CD14-positive monocyte (primary cell): ENCODE measurements at places on chromosomes 2 and 18. TPM values are rescaled to one million over a fixed set of nuclear protein-coding genes. Genes with fewer than 3 reads are reported as not detected.

DNA sequence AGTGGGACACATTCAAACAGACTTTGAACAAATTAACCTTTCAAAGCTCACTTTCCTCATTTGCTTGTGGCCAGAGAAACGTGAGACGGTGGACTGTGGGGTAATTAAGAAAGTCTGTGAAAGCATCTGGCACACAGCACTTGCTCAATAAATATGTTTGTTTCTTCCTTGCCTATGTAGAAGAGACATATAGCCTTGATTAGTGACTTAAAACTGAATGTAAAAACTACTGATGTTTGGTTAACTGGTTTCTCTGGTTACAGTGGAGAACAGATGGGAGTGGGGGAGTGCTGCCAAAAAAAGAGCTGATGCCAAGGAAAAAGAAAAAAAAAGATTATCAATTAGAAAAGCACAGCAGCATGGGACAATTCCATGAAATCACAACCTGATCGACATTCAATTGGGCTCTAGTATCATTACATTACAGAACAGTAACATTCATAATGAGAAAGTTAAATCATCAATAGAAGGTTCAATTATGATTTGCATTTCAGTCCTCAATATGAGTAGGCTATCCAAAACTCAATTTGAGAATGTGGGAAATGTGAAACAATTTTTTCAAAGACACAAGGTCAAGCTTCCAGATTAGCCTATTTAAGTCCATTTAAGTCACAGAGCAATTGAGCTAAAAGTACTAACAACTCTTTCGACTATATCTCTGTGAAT, 14.7 kb downstream of the CUL3 start:
- H3K27me3 ChIP-seq = no peaks in the 10 kb centered on the region
- no peak overlapping the region for H3K4me3 ChIP-seq
- peaks cover 10% of the 10 kb centered on the region for H3K36me3 ChIP-seq
- H3K27ac ChIP-seq = no peak overlapping the region

GRCh38 chr2:158994920-158995676, 26.7 kb downstream of the TANC1 start:
- no peaks in the 10 kb centered on the region for H3K27me3 ChIP-seq
- DNase-seq = no peak
- H3K27ac ChIP-seq = no peak overlapping the region
- peaks cover 9% of the 10 kb centered on the region for H3K4me1 ChIP-seq

- no peaks in the 10 kb centered on the region for H3K27me3 ChIP-seq
- peaks cover 52% of the 10 kb centered on the region for H3K4me1 ChIP-seq
- peaks cover 66% of the 10 kb centered on the region for H3K36me3 ChIP-seq
- no peak overlapping the region for H3K27ac ChIP-seq
These were observed 3.3 kb upstream of the ABCB6 start for GRCh38 chr2:219221957-219222518.

DNA sequence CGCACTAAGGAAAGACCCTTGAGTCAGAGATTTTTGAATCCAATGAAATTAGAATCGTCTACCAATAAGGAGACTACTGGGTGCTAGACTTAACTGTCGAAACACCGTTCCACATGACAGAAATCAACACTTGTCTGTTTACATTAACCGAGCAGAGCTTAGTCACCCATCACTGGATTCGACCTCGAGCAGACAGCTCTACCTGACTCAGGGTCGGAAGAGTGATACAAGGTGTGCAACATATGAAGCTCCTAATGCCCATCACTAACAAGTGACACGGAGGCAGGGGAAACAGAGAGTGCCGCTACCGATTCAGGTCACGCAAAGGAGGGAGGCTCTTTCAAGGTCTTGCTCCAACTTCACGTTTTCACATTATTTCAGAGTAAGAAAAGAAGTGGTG, 54.2 kb upstream of the FZD5 start:
- H3K27me3 ChIP-seq = no peaks in the 10 kb centered on the region
- no peak for DNase-seq
- H3K4me3 ChIP-seq = no peak overlapping the region
- H3K4me1 ChIP-seq = no peaks in the 10 kb centered on the region

- no peak overlapping the region for H3K4me3 ChIP-seq
- H3K27me3 ChIP-seq = no peaks in the 10 kb centered on the region
- no peak for DNase-seq
- no peak overlapping the region for H3K27ac ChIP-seq
- no peaks in the 10 kb centered on the region for H3K36me3 ChIP-seq
These were observed 10.7 kb upstream of the CHMP1B start for GRCh38 chr18:11840493-11840892.

- no peak overlapping the region for H3K4me3 ChIP-seq
- no peak overlapping the region for H3K27ac ChIP-seq
- H3K27me3 ChIP-seq = no peaks in the 10 kb centered on the region
- H3K4me1 ChIP-seq = no peaks in the 10 kb centered on the region
These were observed 80.1 kb downstream of the XDH start for GRCh38 chr2:31334311-31335026.

GRCh38 chr2:208000701-208001395, 24.5 kb downstream of the PLEKHM3 start:
- DNase-seq = no peak
- H3K36me3 ChIP-seq = peaks cover 27% of the 10 kb centered on the region
- H3K4me1 ChIP-seq = peaks cover 9% of the 10 kb centered on the region
- no peak overlapping the region for H3K4me3 ChIP-seq
- no peak overlapping the region for H3K27ac ChIP-seq

DNA sequence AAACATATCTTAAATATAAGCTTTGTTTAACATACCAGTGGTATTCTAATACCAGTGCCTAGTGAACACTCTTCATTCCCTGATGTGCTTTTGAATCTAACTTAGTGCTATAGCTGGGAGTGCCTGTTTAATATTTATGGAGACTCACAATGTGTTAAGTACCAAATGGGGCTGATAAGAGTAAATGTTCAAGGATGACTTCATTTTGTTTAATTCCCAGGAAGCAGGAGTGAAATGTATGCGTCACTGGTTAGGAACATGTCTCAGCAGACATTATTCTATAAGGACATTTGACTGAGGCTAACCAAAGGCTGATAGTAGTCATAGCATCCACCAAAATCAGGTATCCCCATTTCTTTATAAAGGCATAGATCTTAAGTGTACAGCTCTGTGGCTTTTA, 31.7 kb upstream of the LINC00305 start:
- no peak overlapping the region for H3K27ac ChIP-seq
- no peak for DNase-seq
- H3K4me1 ChIP-seq = no peaks in the 10 kb centered on the region

GRCh38 chr2:29744976-29745375, 176.4 kb downstream of the ALK start:
- H3K27ac ChIP-seq = no peak overlapping the region
- DNase-seq = no peak
- H3K4me1 ChIP-seq = no peaks in the 10 kb centered on the region
- no peak overlapping the region for H3K4me3 ChIP-seq
- H3K27me3 ChIP-seq = no peaks in the 10 kb centered on the region

DNA sequence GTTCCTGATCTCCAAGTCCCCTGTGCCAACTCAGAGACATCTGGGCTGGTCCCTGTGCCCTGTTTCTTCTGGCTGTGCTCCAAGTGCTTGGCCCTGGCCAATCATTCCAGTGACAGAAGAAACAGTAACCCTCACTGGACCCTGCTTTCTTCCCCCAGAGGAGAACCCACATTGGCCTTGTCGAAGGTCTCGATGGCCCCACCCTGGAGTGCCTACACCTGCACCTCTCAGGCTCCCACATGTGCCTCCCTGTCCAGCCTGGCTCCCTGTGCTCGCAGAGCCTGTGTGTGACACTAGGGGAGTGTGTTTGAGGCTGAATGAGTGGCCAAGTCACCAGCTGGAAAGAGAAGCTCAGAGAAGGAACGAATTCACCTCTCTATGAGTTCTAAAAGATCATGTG, 5.9 kb upstream of the MAL start:
- no peaks in the 10 kb centered on the region for H3K4me1 ChIP-seq
- H3K27ac ChIP-seq = no peak overlapping the region
- H3K36me3 ChIP-seq = no peaks in the 10 kb centered on the region
- H3K4me3 ChIP-seq = no peak overlapping the region
- no peak for DNase-seq
- peaks cover 6% of the 10 kb centered on the region for H3K27me3 ChIP-seq

DNA sequence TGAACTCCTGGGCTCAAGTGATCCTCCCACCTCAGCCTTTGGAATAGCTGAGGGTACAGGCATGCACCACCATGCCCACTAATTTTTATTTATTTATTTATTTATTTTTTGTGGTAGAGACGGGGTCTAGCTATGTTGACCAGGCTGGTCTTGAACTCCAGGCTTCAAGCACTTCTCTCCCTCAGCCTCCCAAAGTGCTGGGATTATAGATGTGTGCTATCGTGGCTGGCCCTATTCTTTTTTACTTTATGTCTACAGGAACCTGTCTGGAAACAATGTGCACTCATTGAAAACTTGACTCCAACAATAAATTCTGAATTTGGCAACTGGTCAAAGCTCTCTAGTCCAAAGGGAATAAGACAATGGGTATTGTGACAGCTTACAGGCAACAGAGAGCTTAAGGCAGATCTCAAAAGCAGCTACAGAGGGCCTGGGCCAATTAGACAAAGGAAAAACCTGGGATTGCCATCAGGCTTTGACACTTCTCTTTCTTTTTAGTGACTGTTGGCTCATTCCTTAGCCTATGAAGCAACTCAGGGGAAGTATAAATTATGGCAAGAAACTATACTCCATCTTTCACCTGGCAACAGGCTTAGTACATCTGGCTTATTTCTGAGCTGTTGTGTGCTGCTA, 55.1 kb upstream of the RAPGEF4 start:
- no peaks in the 10 kb centered on the region for H3K27me3 ChIP-seq
- no peaks in the 10 kb centered on the region for H3K4me1 ChIP-seq
- no peak overlapping the region for H3K4me3 ChIP-seq
- H3K27ac ChIP-seq = no peak overlapping the region
- DNase-seq = no peak

Gene RAB6D
- polyA plus RNA-seq = not detected

Gene FOXI3
- polyA plus RNA-seq = not detected

Gene KRTCAP3
- polyA plus RNA-seq = not detected

Gene C1GALT1C1L
- not detected in 2 replicates for polyA plus RNA-seq

Gene HOXD8
- not detected in 2 replicates for polyA plus RNA-seq

Gene GAD1
- 0.08 TPM in 1 of 2 replicates, not detected in the other for polyA plus RNA-seq

Gene DSG1
- polyA plus RNA-seq = not detected

Gene SCG2
- not detected in 2 replicates for polyA plus RNA-seq
